Activated CD4-positive, alpha-beta T cell treated with anti-CD3 and anti-CD28 coated beads, Interleukin-10, Interleukin-2, amounts not matched to agents 100 ng/mL and 50 ng/mL, durations not matched to agents 16 hours and 8 hours (primary cell): ENCODE measurements at places on chromosomes 2 and 18.

DNA sequence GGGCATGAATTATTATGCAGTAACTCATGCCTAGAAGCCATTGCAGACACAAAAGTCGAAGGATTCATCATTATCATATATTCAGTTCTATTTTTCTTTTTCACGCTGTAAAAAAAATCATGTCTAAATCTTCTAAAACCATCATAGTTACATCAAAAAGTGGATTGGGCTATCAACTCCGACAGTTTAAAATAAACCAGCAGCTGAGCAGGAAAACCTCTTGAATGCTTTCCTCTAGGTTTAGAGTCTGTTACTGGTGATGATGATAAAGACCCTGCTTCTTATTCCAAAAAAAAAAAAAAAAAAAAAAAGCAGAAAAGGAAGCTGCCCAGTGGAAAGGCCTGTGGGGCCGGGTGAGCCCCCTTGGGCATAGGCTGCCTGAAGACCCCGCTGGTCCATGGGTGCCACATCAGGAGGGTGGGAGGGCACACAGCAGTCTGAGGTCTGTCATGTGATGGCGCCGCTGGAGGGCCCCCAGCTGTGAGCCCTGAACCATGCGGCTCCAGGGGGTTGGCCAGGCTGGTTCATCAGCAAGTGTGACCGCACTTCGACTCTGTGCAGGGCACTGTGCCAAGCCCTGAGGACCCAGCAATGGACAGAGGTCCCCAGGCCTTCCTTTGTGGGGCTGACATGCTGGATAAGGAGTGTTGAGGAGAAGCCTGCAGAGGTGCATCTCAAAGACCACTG lies 199.6 kb downstream of the EIPR1 start:
- no peak for DNase-seq

GRCh38 chr2:17573085-17573803 lies 32.7 kb downstream of the VSNL1 start:
- no peak for DNase-seq

DNA sequence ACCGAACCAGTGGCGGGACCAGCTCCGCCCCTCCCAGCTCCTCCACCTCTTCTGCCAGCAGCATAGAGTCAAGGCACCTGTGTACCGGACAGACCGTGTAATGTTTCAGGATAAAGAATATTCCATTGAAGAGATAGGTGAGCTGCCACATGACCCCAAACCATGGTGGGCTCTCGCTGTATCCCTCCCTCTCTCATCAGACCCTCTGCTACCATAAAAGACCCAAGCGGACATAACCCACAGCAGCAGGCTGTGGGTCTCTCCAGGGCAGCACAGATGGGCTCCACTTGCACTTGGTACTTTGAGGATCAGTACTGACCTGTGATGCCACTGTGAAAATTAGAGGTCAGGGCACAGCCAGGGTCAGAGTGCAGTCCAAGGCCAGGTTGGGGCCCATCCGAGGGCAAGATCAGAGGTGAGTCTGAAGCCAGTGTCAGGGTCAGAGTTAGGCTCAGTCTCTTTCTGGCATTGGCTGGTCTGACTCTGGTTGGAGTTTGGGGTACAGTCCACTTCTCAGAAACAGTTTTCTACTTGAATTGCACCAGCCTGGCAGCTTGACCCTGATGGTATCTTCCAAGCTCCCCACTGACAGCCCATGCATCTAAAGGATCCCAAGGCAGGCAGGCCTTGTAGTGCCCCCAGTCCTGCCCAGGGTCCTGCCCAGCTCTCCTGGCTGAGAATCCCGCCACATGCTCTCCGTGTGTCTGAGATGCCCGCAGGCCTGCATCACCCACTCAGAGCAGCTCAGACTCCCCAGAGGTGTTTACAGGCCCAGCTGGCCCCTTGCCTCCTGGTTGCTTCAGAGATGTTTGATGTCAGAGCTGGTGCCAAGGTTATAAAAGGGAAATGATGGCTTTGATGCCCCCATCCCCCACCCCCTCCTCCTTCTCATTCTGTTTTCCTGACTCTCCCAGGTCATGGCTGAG lies 212.1 kb downstream of the DYSF start:
- DNase-seq: no peak

DNA sequence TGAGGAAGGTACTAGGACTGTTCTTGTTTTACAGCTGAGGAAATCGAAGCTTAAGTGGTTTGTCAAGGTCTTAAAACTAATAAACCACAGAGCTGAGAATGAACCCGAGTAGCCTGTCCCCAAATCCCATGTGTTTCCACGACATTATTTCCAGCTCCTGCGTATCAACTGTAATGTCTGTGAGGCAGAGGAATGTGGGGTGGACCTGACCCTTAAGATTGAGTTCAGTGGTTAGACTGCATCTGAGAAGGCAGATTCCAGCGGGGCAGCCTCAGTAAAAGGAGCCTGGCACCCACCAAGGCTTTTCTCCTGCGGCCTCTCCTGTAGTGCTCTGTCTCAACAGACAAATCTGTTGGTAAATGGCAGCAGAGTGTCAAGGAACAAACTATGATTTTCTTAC lies 81.9 kb upstream of the TMEM178A start:
- no peak for DNase-seq

GRCh38 chr2:132652474-132652873 lies 17.5 kb downstream of the LYPD1 start:
- no peak for DNase-seq

DNA sequence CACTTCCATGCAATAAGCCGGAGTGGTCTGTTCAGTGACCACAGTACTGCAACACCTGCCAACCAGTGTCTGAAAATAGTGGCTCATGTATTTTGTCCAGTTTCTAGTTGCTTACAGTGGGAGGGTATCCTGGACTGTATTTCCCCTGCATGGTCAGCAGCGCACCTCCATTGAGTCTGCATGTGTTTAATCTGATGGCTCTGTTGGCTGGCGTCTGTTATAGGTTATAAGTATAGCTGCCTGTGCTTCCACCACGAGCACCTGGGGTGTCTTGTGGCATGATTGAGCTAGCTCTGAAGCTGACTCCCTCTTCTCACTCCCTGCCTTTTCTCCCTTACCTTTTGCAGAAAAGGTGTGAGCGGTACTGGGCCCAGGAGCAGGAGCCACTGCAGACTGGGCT lies 12.9 kb downstream of the PTPN18 start:
- DNase-seq: no peak

DNA sequence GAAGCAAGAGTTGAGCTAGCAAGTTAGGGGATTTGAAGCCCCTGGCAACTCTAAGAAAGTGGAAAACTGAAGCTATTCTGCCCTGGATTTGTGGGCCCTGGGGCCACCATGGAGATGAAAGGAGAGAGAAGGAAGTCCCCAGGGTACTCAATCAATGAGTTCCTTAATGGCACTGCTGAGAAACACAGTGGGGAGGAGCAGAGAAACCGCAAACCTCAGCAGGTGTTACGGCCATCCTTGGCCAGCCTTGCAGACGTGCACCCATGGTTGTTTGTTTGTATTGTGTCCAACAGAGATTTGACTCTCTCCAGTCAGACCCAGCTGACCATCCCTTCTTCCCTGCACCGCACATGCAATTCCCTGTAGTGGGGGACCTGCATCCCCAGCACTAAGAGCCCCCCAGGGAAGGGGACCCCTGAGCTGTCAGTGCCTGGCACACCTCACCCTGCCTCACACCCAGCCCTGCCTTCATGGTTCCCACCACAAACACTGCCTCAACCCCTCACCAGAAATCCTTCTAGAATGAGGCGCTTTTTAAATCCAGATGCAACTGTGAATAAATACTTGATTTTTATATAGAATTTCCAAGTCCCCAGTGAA lies 255.3 kb downstream of the SH3BP4 start:
- no peak for DNase-seq

DNA sequence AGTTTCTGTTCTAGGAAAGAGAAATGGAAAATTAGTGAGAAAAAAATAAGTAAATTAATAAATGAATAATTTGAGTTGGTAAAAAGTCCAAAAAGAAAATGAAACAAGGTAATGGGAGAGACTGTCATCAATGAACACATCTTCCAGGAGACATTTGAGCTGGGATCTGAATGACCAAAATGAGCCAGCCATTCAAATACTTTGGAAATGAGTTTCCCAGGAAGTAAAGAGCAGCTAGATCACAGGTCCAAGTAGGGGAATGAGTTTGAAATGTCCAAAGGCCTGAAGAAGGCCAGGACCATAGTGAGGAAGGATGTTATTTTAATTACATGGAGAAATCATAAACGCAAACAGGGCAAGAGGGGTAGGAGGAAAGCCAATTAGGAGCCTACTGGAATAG lies 6.6 kb upstream of the DNAH7 start:
- no peak for DNase-seq

DNA sequence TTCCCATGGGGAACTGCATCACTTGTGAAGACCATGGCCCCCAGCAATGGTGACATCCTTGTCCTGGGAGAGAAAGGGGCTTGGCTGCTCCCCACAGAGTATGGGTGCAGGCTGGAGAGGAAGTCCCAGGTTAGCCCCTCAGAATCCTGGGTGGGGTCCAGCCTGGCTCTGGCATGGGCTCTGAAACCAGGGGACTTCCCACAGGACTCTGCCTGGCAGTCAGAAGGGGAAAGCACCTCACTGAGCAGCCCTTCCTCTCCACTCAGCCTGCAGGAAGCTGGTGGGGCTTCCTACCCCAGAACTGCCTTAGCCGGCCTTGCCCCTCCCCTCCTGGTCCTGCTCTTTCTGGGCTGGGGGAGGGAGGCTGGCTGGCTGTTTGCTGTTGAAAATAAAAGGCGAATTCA lies 3.7 kb downstream of the NEURL3 start:
- DNase-seq: peak; percentile 66

DNA sequence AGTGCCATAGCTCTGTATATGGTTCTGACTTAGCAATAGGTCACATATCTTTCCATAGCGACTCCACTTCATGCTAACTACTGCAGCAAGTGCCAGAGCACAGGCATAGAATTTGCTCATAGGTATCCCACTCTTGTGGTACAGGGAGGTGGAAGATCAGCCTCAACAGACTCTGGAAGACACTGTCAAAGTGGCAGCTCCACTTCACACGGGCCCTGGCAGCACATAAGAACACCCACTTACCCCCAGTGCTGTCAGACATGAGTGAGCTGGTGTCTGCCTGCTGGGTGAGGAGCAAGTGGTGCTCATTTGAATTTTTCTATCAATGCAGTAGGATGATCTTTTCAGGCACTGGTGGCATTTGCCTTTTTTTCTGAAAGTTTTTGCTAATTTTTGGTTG lies 48.6 kb downstream of the BCL2L11 start:
- DNase-seq: no peak

DNA sequence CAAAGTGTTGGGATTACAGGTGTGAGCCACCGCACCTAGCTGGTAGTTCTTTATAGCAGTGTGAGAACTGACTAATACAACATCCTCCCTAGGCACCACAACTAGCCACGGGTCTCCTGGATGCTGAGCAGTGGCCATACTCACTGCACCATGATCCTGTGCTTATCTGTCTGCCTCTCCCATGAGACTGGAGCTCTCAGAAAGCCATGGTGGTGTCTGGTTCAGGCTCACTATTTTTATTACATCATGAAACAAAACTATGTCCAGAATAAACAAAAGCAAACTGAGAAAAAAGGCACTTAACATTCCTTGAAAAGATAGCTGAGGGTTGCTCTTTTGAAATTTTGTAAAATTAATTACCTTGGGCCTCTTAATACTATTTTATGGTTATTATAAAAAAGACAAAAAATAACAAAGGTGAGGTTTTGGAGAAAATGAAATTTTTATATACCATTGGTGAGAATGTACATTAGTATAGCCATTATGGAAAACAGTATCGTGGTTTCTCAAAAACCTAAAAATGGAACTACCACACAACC lies 90.7 kb upstream of the TFCP2L1 start:
- no peak for DNase-seq

GRCh38 chr2:193695367-193695766 lies 1500.6 kb upstream of the TMEFF2 start:
- peak; percentile 4 for DNase-seq

DNA sequence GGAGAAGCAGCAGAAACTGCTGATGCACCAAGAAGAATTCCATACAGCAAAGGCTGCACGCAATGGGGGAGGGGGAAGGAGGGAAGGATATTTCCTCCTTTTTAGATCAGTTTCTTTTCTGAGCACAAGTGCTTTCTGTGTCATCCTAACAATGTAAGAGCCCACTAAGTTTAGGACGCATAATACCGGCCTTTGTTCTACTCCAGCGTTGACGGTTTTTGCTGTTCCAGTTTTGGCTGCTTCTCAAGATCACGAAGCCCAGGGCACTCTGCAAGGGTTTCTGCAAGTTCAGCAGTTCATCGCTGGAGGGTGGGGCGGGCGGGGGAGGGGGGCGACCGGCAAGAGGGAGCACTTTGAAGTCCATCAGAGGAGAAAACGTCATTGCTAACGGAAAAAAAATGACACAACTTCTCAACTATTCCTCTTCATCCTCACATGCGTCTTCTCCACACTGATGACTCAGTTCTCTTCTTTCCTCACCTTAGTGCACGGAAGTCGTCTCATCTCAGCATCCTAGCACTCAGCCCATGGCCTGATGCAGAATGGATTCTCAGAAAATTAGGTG lies 8.7 kb downstream of the FAM178B start:
- peak; percentile 60 for DNase-seq

DNA sequence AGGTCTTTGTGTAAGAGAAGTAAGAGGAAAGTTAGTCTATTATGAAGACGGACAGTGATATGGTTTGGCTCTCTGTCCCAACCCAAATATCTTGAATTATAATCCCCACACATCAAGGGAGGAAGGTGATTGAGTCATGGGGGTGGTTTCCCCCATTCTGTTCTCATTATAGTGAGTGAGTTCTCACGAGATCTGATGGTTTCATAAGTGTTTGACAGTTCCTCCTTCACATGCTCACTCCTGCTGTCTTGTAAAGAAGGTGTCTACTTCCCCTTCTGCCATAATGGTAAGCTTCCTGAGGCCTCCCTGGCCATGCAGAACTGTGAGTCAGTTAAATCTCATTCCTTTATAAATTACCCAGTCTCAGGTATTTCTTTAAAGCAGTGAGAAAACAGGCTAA lies 67.6 kb downstream of the NEURL3 start:
- no peak for DNase-seq

DNA sequence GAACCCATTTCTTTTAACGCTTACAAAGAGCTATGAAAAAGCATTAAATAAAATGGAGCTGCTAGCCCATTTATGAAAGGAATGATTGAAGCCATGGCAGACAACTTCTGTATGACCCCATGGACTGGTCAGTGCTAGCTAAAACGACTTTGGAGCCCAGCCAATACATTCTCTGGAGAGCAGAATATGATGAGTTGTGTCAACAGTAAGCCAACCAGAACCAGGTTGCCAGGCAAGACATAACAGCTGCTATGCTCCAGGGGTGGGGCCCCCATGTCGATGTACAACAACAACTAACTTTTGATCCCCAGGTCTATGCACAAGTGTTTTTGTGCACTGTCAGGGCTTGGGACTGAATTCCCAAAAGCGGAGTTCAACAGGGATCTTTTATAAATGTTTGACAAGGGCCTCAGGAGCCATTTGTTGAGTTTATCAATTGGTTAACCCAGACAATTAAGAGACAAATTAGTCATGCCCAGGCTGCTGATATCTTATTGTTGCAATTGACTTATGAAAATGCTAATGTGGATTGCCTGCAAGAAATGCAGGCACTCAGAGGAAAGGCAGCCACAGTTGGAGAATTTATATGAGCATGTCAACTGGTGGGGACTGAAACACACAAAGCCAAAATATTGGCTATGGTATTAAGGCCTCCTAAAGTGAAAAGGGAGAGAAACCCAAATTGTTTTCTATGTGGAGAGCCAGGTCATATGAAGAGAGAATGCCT lies 64.6 kb upstream of the MYO3B start:
- no peak for DNase-seq
